ENCODE measurements at places on chromosomes 6 and 20. TPM values are rescaled to one million over a fixed set of nuclear protein-coding genes. Genes with fewer than 3 reads are reported as not detected.

The SYCP2L gene
- total RNA-seq, result 0.48 TPM

The OR12D2 gene
- not detected for total RNA-seq

The TNFRSF6B gene
- total RNA-seq, result 7.5 TPM

The SRMS gene
- total RNA-seq, result not detected

The IPCEF1 gene
- under 0.01 TPM for total RNA-seq

The MYBL2 gene
- 0.21 TPM for total RNA-seq

The SLC22A7 gene
- not detected for total RNA-seq

The CLPSL2 gene
- total RNA-seq, result not detected

The MICB gene
- 4.7 TPM for total RNA-seq

The BRPF3 gene
- 3.8 TPM for total RNA-seq

The NRSN1 gene
- total RNA-seq, result not detected

The ZBTB46 gene
- total RNA-seq, result 2.9 TPM

The WRNIP1 gene
- total RNA-seq, result 83.3 TPM

The INSM1 gene
- total RNA-seq, result not detected

The CRISP3 gene
- total RNA-seq, result not detected

The FUCA2 gene
- 41.1 TPM for total RNA-seq
